Stromal cell of bone marrow (primary cell): ENCODE measurements at places on chromosomes 4 and X.

- DNase-seq, result no peak
Measured at GRCh38 chrX:70954871-70955270, 24.0 kb upstream of the SLC7A3 start.

DNA sequence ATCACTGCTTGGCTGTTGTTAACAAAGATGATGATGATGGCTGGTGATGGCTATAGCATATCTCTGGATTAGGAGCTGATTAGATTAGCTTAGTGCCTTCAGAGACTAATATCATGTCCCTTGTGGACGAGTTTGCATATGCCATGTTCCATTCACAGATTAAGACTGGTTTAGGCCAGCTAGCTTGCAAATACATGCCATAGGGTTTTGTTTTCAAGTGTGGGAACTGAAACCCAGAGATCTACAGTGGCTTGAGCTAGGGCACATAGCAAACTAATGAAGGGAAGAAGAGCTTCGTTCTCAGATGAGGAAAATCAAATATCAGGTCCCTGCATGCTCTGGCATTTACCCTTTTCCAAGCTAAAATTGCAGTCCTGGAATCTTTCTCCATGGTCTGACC, 492.3 kb downstream of the MAGEE1 start:
- no peak for DNase-seq

DNA sequence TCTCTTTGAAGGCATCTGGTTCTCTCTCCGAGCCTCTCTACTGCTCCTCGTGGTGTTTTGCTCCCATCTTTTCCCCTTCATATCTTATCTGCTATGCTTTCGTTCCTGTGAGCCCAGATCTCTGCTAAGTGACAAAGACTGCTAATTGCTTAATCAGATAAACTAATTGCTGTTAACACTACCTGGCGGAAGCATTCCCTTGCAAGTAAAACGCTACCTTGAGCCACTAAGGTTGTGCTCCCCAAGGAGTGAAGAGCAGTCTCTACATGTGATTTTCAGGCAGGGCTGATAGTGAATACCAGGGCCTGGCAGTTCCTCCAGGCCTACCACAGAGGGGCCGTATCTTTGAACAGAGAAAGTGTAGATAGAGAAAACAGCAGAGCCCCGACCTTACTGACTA, 244.0 kb upstream of the GATB start:
- no peak for DNase-seq

DNA sequence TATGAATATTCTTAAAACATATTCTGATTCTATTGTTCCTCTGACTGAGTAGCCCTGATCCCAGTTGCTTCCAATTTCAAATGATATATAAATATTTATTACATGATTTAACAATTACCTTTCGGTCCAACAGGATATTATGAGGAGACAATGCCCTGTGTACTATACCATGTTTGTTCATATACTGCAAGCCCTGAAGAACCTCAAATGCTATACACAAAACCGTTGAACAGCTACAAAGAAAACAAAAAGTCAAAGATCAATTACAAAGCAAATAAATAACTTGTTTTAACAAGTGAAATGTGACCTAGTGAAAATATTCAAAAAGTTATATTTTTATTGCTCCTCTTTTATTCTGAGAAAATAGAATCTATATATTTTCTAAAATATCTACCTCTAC, 54.0 kb downstream of the TBCK start:
- DNase-seq, result no peak

DNA sequence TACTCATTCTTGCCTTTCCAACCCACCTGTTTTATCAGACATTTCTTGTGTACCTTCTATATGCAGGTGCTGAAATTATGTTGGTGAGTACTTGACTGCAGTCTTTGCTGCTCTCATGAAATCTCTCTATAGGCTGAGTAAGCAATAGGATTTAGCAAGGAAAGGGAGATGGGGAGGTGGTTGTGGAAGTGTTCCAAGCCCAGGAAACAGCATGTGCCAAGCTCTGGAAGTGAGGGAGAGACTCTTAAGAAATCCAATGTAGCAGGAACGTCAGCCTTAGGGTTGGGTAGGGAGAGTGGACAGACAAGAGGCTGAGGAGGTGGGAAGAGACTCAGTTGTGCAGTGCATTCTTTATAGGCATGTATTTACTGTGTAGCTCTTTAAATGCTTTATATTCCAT, 5.6 kb downstream of the SEPTIN11 start:
- no peak for DNase-seq

- no peak for DNase-seq
Measured at GRCh38 chr4:173591760-173592159, 61.7 kb upstream of the HAND2 start.

DNA sequence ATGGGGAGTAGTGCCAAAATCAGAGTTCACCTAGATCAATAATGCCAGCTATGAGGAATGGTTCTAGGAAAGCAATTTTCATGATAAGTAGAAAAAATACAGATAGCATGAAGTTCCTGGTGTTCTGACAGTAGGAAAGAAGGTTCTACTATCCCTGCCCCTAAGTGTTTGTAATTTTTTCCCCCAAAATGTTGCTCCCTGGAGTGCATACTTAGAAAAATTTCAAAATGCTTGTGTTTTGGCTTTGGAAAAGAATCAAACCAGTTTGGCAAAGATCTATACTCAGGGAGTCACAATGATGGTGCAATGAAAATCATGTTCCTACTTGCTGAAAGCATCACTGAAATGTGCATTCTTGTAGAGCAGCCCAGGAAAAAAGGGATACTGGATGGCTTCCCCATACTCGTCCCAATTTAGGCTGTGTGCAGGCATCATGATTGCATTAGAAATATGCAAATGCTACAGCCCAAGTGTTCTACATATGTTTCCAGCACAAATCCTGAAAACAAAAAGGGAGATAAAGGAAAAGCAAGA, 74.7 kb downstream of the LPAR4 start:
- no peak for DNase-seq

DNA sequence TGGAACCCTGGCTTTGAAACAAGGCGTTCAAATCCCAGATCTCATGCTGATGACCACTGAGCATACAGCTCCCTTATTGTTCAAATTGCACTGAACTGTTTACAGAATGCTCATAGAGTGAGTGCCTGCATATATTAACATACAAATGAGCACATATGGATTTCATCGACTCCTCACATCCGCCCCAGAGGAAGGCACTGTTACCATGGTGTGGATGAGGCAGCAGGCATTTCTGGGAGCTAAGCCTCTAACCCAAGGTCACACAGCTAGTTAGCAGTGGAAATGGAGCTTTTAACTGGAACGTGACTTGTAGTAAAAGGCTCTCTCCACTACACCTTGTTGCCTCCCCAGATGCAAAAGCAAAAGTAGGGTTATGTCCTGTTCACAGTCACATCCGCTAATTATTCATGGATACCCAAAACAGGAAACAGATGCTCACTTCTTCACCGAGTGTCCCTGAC, 289.7 kb downstream of the STK32B start:
- DNase-seq, result no peak

DNA sequence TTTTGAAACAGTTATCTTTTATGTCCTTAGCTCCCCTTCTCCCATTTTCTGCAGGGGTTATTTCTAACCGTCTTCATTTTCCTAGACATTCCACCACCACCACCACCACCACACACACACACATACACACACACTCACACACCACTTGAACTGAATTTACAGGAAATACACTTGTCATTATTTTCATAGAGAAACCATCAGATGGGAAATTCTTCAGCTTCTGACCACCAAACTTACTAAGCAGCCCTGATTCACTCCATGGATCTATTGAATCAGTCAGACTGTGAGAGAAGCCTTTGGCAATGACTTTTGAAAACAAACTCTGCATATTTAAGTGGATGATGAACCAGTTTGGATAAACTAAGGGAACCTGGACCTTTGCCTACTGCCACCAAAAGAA, 210.1 kb upstream of the NHS start:
- DNase-seq, result peak; percentile 65

DNA sequence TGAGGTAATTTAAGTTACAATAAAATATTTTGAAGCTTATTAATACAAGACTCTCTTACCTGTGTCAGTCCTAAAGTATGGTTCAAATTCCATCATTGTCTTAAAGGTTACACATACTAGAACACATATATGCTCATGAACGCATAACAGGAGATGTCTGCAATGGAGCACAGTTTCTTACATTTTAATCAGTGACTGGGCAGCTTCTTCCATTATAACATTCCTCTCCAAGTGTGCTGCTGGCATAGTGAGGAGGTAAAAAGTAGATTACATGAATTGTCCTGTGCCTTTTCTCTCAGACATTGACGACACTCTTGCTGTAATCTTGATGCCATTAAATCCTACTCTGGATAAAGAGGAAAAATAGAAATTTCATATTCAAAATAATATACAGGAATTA, 40.8 kb upstream of the GRID2 start:
- no peak for DNase-seq

GRCh38 chr4:15011166-15011565, 8.9 kb downstream of the CPEB2 start:
- no peak for DNase-seq

DNA sequence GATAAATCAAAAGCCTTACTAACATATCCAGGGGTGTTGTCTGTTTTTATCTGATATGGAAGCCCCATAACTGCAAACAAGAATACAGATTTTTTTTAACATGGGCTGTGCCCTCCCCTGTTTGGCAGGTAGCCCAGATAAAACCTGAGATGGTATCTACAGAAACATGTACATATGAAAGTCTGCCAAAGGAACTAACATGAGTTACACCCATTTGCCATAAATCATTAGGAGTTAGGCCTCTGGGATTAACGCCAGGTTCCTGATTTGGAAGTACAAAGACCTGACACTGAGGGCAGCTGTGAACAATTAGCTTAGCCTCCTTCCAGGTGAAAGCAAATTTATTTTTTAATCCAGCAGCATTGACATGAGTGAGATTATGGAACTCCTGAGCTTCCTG, 264.3 kb downstream of the TECRL start:
- DNase-seq, result no peak

DNA sequence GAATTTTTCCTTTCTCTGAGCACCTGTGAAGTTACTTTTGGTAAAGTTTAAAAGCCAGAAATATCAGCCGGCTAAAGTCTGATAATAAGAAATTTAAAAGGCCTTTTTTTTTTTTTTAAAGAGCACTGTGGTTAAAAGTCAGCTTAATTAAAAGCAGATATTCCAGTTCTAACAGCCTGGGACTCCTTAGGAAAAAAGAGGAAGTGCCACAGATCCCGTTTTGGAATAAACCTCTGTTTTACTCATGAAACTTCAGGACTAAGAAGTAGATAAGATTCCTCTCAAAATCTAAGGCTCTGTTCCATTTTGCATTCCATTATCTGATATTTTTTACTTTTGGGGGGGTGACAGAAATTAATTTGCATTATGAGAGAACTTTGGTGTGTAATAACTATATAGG, 37.8 kb downstream of the ABCB7 start:
- DNase-seq, result no peak

- DNase-seq, result no peak
Measured at GRCh38 chr4:122331195-122331594, 47.6 kb upstream of the ADAD1 start.

DNA sequence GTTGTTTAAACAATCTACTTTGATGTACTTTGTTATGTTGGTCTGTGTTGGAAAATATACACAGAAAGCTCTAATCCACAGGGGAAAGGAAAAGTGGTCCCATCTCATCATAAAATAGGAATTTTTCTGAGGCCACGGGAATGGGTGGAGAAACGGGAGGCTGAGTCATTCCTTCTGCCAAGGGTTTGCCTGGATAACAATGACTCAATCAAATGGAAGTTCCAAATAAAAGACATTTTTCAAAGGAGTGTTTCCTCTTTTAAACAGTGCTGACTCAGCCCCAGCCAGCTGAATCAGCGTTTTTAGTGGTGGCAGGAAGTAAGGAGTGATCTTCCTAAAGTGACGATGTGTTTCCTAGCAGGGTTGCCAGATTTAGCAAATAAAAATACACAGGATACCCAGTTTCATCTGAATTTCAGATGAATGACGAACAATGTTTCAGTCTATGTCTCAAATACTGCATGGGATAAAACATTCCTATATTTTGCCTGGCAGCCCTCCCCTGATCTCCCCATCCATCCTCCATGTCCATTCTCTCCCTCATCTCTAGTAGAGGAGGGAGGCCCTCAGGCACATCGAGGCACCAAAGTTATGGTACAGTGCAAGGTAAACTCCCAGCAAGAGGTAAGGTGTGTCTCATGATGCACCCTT, 345.4 kb upstream of the GATB start:
- DNase-seq, result peak; percentile 99

DNA sequence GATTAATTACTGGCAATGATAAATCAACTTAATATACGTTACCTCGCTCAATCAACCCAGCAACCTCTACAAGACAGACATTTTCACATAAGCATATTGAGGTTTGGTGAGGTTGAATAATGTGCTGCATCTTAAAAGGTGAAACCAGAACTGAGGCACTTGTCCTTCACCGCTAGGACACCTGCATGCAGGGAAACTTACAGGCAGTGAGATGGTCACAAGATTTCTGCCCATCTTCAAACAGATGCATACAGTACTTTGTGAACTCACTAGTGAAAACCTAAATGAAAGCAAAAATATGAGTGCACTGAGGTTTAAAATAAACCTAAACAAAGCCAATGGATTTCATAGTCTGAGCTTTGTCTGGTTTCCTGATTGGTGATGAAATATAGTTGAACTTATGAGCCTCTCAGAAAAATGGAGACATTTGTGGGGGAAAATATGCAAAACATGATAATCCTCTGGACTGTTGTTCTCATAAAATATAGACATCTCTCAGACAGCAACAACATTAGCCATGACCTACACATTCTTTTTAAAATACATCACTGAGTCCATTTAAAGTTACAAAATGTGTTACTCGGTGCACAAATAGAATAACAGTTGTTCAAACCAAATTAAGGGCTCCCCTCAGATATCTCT, 20.9 kb upstream of the PRSS12 start:
- DNase-seq, result no peak

DNA sequence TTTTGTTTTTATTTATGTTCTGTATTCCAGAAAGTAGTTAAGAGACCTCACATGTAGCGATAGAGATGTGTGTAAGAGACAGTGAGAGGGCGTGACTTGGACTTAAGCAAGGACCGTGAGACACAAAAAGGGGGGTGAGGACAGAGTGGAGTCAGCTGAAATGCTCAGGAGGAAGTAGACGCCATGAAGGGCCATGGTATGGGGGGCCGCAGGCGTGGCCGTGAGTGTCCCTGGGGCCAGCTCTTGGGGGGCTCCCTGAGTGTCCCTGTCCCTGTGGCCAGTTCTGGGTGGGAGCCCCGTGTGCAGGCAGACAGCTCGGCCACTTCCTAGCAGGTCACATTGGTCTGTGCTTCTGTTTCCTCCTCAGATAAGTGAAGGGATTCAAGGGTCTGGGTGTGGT, 23.0 kb upstream of the MSANTD1 start:
- no peak for DNase-seq
